Left lobe of liver (tissue), 2 donors: ENCODE measurements at places on chromosomes 16 and 17.

DNA sequence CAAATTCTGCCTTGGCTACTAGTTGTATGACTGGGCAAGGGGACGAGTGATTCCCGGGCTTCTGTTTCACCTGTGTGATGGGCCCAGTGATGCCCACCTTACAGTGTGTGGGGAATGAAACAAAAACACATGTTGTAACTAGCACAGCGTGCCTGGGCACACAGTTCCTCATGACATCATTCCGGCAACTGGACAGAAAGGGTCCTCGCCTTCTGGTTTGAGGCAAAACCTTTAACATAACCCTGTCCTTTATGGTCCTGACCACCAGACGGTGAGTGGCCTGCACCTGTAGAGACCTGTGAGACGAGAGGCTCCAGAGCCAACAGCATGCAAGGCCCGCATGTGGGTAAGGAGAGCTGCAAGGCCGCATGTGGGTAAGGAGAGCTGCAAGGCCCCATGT is 7.7 kb upstream of the SLC38A8 start:
- no peak for DNase-seq

DNA sequence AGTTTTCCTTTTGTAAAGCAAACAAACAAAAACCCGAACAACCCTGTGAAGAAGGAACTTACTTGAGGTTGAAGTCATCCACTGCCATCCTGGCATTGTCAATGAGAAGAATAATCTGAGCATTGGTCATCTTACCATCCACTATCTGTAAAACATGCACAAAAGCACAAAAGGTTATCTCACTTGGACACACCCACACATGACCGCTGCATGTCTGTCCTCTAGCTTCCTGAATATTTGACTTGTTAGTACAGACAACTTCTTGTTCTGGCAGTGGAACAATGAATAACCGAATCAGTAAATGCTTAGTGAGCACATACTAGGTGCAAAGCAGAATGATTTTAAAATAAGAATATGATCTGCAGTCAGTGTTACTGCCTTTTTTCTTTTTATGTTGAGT is 6.1 kb downstream of the KRT23 start:
- no peak for DNase-seq

DNA sequence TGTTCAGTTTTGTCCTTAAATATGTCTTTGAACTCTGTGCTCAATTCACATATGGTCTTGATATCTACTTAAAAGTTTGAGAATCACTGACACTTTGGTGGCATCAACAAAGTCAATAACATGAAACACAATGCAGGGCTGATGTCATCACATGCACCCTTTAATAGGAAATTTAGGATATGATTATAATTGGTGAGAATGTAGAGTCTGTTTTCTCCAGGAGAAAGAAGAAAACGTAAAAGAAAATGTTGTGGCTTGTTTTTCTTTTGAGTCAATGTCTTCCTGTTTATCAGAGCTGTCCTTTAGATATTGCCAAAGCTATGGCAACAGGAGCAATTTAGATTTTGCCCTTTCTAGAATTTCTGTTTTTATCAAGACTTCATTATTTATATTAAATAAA is 396.9 kb downstream of the CDH13 start:
- no peak for DNase-seq

- DNase-seq, result peak; percentile 84
Measured at GRCh38 chr16:84726079-84726668, 26.4 kb downstream of the USP10 start.

DNA sequence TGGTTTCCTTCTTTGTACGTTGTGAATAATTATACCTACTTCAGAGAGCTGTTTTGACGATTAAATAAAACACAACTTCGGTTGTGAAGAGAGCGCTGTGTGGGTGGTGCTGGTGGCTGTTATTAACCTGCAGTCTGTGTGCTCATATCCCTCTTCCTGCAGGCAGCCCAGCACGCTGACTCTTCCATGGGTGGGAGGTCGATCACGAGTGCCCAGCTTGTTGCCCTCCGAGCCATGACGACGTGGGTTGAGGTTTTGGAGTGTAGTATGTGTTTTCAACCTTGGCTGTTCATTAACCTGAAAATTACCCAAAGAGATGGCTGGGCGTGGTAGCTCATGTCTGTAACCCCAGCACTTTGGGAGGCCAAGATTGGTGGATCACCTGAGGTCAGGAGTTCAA is 11.3 kb upstream of the GCSH start:
- DNase-seq, result no peak

GRCh38 chr16:379961-380761 is 1.6 kb downstream of the PGAP6 start:
- DNase-seq, result no peak

DNA sequence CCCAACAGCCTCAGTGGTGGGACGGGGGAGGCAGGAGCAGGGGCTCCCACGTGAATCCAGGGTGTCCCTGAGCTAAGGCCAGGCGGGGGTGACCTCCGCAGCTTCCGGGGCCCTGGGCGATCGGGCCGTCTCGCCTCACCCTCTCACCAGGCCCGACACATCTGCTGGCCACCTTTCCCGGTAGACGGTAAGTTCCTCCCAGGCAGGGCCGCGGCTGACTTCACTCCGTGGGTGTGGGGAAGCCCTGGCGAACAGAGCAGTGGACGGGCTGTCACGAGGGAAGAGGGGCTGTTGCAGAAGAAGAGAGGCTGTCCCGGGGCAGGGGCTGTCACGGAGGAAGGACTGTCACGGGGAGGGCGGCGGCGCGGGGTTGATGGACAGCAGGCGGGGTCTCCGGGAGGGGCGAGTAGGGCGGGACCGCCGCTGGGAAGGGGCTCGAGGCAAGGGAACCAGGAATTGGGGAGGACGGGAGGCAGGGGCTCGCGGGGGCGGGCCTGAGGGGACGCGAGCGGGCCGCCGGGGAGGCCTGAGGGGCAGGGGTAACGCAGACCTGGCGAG is 498 bp downstream of the PKMYT1 start:
- DNase-seq, result no peak

GRCh38 chr17:48385319-48385718 is 44.7 kb downstream of the SKAP1 start:
- no peak for DNase-seq

DNA sequence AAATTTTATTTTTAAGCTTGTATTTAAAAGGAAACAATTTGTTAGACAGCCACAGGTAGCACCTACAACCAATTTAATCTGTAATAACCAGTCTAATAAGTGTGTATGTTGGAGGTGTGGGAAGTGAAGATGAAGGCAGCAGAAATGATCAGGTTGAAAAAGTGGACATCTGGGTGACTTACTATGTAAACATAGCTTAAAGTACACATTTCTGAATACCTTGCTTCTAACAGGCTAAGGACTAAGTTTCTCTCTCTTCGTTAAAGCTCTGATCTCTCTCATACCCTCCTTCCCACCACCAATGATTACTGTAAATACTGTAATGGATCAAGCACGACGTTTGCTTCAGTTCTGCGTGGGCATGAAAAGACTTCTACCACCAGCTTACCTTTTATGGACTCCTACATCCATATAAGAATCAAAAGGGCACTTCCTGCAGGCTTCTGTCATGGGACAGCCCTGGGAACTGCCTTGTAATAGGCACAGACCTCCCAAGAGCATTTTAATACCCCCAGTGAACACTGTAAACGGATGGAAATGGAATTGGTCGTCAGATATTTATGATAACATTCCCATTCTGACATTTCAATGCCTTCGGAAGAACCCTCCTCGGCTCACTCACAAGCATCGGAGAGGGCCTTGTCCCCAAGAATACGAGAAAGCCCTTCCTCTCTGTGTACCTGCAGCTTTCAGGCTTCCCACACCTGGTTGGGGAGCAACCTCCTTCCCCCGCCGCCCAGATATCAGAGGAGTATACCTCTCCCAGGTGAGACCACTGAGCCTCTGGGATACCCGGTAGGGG is 700 bp downstream of the CCDC43 start:
- no peak for DNase-seq

DNA sequence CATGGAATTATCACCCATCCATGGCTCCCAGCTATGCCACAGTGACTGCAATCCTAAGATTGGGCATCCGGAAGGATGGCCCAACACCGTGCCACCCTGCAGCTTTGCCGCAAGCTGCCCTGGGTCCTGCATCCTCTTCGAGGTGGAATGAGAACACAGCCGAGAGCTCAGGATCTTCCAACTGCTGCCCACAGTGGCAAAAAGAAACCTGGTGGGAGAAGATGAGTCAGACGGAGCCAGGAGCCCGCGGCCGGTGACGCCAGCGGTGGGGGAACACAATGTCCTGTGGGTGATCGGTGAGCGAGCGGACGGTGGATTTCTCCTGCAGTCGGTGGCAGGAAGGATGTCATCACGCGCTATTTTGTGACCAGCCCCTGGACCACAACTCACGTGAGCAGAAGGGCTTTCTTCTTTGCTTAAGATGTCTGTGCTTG is 20.1 kb downstream of the CD7 start:
- DNase-seq, result peak; percentile 69

DNA sequence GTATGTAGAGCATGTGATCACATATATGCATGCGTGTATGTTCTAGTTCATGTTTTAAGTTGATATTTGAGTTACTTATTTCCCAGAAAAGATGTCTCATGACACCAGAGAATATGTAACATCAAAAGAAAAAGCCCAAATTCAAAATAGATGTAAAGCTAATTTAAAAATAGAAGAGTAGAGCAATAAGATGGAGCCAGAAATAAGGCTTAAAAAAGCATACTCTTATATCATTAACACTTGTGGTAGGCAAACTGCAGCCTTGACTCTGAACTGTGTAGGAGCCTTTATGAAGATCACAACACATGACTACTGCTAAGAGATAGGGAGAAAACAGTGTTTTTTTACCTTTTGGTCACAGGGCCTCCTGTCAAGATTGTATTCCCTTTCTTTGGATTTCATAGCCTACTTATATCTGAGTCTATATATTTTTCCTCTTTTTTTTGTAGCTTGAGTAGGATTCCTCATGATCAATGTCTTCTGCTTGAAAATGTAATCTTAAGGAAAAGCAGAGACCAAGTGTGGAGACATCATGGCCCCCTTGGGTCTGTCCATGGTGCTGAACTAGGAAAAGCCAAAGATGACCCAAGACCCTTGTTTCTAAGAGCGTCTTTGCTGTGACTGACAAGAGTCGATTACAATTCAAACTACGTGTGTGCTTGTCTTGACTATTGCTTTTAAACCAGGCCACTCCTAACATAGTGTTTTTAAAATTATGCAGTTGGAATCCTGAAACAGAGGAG is 390.4 kb downstream of the SHISA9 start:
- DNase-seq, result no peak

GRCh38 chr16:85978291-85978775 is 79.4 kb downstream of the IRF8 start:
- DNase-seq, result no peak

DNA sequence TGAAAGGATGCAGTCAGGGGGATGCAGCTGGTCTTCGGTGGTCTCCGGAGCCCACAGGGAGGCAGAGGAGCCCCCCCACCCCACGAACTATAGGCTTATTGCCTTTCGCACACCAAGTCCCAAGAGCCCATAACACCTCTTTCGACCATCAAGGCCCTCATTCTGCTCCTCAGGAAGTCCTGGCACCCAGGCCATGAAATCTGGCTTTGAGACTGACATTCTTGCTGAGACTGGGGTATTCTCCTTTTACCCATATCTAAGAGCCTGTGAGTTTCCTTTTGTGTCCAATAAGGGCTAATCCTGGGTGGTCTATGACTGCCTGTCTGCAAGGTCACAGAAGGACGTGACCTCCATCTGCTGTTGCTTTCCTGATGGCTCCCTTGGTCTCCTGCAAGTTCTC is 6.4 kb upstream of the ARL4D start:
- DNase-seq, result no peak

- no peak for DNase-seq
Measured at GRCh38 chr17:74219576-74220133, 6.3 kb downstream of the TTYH2 start.

DNA sequence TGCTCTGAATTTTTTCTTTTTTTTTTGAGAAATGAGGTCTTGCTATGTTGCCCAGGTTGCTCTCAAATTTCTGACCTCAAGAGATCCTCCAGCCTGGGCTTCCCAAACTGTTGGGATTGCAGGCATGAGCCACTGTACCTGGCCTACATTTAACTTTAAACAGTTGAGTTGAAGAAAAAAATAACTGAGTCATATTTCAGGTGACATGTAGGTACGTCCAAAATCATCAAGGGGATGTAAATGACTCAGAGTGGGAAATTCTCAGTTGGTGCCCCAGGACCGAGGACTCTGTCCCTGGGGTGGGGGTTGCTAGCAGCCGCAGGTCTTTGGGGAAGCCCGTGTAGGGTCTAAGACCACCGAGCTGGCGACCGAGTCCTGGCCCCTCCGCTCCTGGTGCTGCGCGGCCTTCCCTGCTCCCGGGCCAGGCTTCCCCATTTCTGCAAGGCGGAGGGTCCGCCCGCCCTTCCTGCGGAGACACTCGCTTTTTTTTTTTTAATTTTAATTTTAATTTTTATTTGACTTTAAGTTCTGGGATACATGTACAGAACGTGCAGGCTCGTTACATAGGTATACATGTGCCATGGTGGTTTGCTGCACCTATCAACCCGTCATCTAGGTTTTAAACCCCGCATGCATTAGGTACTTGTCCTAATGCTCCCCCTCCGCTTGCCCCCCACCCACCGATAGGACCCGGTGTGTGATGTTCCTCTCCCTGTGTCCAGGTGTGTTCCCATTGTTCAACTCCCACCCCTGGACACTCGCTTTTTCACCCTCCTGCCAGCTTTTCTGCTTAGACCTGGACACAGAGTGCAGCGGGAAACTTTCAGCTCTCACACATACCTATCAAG is 12.7 kb upstream of the N4BP1 start:
- DNase-seq, result peak; percentile 45

DNA sequence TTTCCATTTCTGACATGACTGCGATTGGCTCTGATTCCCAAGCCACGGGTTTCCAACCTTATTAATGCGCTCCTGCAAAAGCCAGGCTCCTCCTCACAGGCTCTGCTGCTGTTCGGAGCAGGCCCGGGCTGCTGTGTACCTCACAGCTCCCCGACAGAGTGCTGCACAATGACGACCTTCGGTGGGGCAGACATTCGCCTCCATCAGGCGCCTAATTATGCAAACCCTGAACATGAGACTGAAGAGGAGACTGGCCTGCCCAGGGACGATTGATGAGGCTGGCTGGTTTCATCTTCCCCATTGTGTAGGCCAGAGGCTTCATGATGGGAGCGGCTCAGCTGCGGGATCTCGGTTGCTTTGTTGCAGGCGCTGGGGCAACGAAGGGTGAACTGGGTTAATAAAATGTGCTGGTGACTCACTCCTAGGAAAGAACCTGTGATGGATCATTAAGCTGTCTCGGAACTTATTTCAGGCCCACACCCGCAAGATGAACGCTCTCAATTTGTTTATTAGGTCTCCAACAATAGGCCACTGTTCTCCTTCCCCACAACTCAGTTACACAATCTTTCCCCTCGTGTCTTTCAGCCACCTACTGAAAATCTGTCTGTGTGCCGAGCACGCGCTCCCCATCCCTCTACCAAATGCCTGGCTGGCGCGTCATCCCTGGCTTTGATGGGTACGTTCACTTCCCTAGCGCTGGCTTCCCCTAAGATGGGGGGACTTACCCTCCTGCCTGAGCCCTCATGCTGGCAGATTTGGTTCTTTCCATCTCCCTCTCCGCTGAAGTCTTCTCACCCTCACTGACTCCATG is 27.2 kb upstream of the TOB1 start:
- DNase-seq, result no peak

GRCh38 chr17:33028778-33029177 is 37.1 kb downstream of the SPACA3 start:
- no peak for DNase-seq

- DNase-seq, result no peak
Measured at GRCh38 chr17:53896047-53896446, 73.3 kb downstream of the KIF2B start.

- no peak for DNase-seq
Measured at GRCh38 chr16:5982979-5983378, 885.4 kb upstream of the EEF2KMT start.

- no peak for DNase-seq
Measured at GRCh38 chr16:73565263-73565662, 517.3 kb upstream of the ZFHX3 start.
